AG20443 (cell line): ENCODE measurements at places on chromosomes 6 and 20.

DNA sequence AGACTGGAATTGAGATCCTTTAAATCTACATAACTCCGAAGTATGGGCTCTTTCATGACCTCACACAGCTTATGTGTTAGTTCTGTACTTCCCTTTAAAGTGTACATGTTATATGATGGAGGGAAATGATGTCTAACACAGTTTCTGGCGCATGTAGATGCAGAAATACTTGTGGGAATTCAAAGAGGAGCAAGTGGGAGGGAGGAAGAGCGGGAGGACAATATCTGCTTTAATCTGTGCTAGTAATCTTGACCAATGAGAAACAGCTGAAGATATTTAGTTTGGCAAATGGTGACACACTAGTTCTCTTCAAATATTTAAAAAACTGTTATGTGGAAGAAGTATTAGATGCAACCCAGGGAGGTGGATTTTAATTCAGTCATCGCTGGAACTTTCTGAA, 62.9 kb upstream of the PLEKHG1 start:
- DNase-seq: no peak

DNA sequence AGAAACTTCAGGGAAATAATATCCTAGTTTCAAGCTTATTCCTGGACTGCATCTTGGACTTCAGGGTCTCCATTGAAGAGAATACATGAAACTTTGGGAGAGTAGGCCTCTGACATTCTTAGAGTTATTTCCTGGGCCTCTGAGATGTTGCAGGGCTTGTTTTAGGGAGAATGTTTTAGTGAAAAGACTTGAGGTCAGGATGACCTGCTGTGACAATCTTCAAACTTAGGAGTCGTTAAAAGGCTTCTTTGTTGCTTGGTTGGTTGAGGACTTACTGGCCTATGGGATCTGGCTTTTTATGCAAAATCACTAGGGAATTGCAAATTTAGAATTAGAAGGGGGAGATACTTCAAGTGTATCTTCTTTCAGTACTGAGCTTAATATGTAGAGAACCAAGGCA, 613.2 kb upstream of the FLRT3 start:
- DNase-seq: no peak

DNA sequence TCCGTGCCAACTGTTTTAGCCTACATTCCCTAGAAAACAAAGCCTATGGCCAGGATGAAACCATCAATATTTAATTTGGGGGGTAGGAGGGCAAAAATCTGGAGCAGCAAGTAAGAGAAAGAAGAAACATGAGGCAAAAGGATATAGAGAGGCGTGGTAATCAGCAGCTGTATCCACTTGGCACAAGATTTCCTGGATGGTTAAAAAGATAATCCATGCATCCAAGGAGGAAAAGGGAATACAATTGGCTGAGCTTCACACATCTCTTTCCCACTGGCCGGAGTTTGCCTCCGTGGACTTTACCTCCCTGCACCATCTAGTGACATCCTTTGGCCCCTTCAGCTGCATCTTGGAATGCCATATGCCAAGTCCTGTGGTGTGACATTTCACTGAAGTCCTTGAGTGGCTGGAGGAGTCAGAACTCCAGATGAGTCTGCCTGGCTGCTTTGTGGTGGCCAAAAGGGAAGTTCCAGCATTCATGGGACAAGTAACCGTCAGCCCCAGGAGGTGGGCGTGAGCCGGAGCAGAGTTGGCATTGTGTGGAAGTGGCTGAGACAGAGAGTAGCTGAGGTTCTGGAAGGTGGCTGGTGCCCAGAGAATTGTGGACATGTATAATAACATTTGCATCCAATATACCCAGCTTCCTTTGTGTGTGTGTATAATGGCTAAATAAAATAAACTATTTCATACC, 13.7 kb upstream of the TMX4 start:
- no peak for DNase-seq

GRCh38 chr6:163679753-163680152, 265.2 kb downstream of the QKI start:
- DNase-seq: no peak

- DNase-seq: no peak
Observed at GRCh38 chr6:62797190-62797589, 414.1 kb upstream of the FKBP1C start.
